ENCODE measurements at places on chromosomes 11 and 22. TPM values are rescaled to one million over a fixed set of nuclear protein-coding genes. Genes with fewer than 3 reads are reported as not detected.

The SYT8 gene
- total RNA-seq: 0.42 TPM

The SORL1 gene
- 2.0 TPM for total RNA-seq

The RHOD gene
- 49.4 TPM for total RNA-seq

The OLFML1 gene
- total RNA-seq: not detected

The EHF gene
- total RNA-seq: 0.48 TPM

The HTR3A gene
- total RNA-seq: not detected

The KRTAP5-7 gene
- total RNA-seq: not detected

The TRMT2A gene
- 20.8 TPM for total RNA-seq

The RAG2 gene
- not detected for total RNA-seq

The EI24 gene
- 108 TPM for total RNA-seq

The KCNQ1 gene
- total RNA-seq: 0.55 TPM

The CDC45 gene
- total RNA-seq: 27.8 TPM

The TRPM5 gene
- total RNA-seq: not detected

The CSNK2A3 gene
- 1.8 TPM for total RNA-seq

The IL17REL gene
- total RNA-seq: 0.08 TPM

The MMP12 gene
- total RNA-seq: not detected

The HBG2 gene
- not detected for total RNA-seq

The NXPE4 gene
- total RNA-seq: not detected

The CHRDL2 gene
- 2.9 TPM for total RNA-seq

The PHOX2A gene
- total RNA-seq: not detected

The ZNF280B gene
- 1.7 TPM for total RNA-seq

The ZP1 gene
- not detected for total RNA-seq

The RAC2 gene
- 0.43 TPM for total RNA-seq

The KCNK7 gene
- 0.29 TPM for total RNA-seq

The APOL6 gene
- total RNA-seq: 1.4 TPM

The CASP5 gene
- total RNA-seq: not detected

The CXCR5 gene
- 0.14 TPM for total RNA-seq

The UPK3A gene
- not detected for total RNA-seq

The CRACR2B gene
- 5.0 TPM for total RNA-seq

The ADM2 gene
- total RNA-seq: 0.64 TPM

The SCN4B gene
- total RNA-seq: not detected

The SMC1B gene
- 0.03 TPM for total RNA-seq

The NEFH gene
- total RNA-seq: 0.05 TPM

The RAB3IL1 gene
- 15.1 TPM for total RNA-seq

The THOC5 gene
- 29.5 TPM for total RNA-seq

The RGL4 gene
- total RNA-seq: not detected

The PHETA2 gene
- total RNA-seq: not detected

The CD6 gene
- total RNA-seq: not detected

The OR5B21 gene
- not detected for total RNA-seq

The IGSF22 gene
- total RNA-seq: not detected

The ZNF214 gene
- total RNA-seq: 0.98 TPM

The VPS37C gene
- 18.3 TPM for total RNA-seq

The MS4A15 gene
- not detected for total RNA-seq

The ZNF215 gene
- total RNA-seq: 0.95 TPM

The ASCL2 gene
- 0.07 TPM for total RNA-seq

The SLC16A8 gene
- total RNA-seq: not detected

The BCO2 gene
- 0.89 TPM for total RNA-seq

The ZMAT5 gene
- total RNA-seq: 19.2 TPM

The TMEM109 gene
- total RNA-seq: 135 TPM

The MMP8 gene
- not detected for total RNA-seq

All from A549 treated with GW870086 at 1 μM for 4 hours (cell line).